Stimulated activated CD8-positive, alpha-beta memory T cell treated with anti-CD3 and anti-CD28 coated beads, Interleukin-15, amount 100 ng/mL, for 1 hour (primary cell): ENCODE measurements at places on chromosomes 3 and 15.

GRCh38 chr3:152122851-152123250 lies 145.9 kb upstream of the MBNL1 start:
- DNase-seq, result no peak

GRCh38 chr3:4748701-4749378 lies 230.4 kb upstream of the BHLHE40 start:
- no peak for DNase-seq

DNA sequence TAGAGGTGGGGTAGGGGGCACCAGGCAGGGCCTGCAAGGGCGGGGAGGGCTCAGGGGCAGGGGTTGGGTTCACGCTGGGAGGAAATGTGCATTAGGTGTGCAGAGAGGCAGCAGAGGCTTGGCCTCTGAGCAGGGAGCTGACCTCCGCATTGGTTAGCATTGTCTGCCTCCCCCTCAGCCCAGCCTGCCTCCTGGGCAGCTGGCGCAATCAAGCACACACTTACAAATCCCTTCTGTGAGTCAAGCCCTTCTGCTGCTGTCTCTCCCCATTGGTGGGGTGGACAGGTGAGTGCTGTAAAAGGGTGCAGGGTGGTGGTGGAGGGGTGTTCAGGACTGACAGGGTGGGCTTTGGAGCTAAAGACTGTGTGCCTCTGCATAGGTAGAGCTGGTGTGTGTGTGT lies 9.3 kb downstream of the LOXL1 start:
- no peak for DNase-seq

DNA sequence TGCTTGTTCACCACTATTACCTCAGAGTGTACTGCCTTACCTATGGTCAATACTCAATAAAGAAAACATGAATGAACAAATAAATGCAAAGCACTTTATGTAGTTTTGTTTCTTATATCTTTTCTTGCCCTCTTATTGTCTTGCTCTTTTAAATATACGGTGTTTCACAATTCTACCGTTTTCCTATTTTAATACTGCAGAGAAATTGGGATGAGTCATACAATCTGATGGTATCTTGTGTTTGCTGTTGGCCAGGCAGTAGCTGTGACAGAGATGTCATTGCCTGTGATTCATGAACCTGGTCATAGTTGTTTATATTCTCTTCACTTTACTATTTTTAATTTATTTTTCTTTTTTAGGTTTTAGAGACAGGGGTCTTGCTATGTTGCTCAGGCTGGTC lies 48.3 kb downstream of the SERP1 start:
- no peak for DNase-seq

DNA sequence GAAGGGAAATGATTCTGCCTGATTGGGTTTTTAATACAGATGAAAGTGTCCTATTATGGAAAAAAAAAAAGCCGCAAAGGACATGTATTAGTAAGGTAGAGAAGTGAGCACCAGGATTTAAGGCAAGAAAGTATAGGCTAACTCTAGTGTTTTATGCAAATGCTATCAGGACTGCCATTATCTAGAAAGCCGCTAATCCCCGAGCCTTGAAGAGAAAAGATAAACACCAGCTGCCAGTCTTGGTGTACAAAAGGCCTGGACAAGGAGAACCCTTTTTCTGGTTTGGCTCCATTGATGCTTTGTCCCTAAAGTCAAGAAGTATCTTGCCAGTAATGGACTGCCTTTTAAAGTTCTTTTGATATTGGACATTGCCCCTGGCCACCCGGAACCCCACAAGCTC lies 8.6 kb upstream of the TRIM59 start:
- no peak for DNase-seq

GRCh38 chr3:126951561-126951960 lies 31.4 kb upstream of the PLXNA1 start:
- DNase-seq, result no peak

- DNase-seq, result no peak
Measured at GRCh38 chr3:158766364-158766763, 34.1 kb upstream of the RARRES1 start.

GRCh38 chr15:88393719-88394519 lies 73.3 kb downstream of the MRPL46 start:
- no peak for DNase-seq

DNA sequence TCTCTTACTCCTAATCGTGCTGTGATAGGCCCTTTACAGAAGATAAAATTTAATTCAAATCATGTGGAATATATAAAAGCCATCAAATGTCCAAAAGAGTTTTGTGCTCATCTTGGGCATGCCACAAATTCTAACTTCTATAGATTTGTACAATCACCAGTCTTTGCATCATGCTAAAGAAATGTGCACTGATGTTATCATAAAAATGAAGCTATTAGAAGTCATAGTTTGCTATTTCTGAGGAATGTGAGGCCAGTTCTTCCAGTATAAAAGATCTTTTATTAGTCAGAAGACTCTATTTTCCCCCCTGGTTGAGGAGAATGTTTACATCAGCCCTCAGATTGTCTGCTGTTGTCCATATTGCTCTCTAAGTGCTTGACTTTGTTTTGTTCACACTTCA lies 2.1 kb upstream of the ANXA2 start:
- DNase-seq, result no peak

DNA sequence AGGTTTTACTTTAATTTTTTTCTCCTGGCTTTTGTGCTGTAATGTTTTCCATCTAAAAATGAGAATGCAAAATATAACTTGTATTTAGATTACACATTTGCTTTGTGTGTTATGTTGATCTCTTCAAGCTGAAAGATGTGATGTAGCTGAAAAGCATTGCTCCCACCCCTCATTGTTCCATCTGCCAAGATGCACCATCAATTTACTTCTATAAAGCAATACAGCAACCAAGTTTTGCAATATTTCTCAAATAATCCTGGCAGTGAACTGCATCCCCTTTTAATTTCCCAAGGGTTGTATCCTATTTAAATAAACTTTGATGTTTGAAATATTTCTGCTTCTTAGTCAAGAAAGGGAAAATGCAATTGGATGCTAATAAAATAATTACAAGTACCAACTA lies 52.6 kb upstream of the DUT start:
- DNase-seq, result no peak

GRCh38 chr3:64393193-64393592 lies 167.9 kb upstream of the PRICKLE2 start:
- no peak for DNase-seq

DNA sequence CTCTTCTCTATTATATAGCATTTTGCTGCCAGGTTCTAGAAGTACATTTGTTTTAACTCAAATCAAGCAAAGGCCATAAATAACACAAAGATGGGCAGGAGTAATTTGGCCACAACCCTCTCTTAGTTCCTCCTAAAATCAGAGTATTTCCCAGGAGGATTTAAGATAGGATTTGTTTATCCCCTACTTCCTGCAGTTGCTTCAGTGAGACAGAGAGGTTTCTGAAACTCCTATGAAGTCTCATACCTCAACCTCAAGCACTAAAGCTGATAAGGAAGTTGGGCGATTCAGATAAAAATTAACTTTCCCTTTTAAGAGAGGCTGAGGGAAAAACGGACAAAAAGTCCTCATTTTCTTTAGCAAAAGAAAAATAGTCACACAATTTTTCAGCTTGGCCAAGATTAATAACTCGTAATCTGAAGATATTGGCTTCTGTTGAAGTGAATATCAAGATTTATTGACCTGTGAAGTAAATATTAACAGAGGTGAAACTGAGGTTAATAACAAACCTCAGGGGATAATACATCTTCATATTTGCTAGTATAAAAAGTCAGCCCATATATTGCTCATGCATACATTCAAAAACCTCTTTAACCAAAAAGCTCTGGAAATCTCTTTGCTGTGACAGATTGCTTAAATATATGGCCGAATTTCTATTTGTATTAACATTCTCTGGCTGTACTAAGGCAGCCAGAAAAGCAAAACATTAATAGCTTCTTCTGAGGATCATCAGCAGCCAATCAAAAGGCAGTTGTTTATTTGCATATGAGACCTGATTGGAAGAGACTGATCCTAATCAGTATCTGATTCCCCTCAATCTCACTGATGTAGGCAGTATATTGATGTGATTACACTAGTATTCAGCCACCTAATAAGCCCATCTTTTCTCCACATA lies 90.6 kb upstream of the GADL1 start:
- no peak for DNase-seq

GRCh38 chr3:185399737-185400667 lies 37.1 kb downstream of the MAP3K13 start:
- DNase-seq, result no peak

GRCh38 chr3:153150991-153151390 lies 11.0 kb upstream of the RAP2B start:
- no peak for DNase-seq

DNA sequence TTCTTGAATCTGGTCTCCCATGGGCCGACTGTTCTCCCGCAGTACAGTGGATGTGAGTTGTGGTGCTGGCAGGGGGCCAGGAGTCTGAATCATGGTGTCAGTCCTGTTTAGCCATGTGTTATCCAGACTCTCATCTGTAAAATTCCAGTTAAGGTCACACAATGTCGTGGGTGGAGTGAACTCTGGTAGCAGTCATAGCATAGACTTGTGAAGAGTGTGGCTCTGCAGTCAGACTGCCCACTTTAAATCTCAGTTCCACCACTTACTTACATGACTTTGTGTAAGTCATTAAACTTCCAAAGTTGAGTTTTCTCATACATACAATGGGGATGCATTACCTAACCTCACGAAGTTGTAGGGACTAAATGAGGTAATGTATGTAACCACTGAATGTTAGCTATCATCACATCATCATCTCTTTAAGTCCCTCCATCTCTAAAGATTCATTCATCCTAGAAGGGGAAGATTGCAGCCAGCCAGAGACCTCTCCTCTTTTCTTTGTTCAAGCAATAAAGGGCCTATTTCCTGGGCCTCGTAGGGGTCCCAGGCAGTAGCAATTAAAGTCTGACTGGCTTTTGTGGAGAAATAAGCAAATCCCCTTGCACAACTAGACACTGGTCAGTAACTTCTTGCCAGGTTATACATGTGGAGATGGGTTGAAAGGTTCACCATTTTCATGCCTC lies 93.9 kb downstream of the PCCB start:
- no peak for DNase-seq

- DNase-seq, result no peak
Measured at GRCh38 chr3:124296406-124296805, 304.5 kb upstream of the ROPN1 start.

DNA sequence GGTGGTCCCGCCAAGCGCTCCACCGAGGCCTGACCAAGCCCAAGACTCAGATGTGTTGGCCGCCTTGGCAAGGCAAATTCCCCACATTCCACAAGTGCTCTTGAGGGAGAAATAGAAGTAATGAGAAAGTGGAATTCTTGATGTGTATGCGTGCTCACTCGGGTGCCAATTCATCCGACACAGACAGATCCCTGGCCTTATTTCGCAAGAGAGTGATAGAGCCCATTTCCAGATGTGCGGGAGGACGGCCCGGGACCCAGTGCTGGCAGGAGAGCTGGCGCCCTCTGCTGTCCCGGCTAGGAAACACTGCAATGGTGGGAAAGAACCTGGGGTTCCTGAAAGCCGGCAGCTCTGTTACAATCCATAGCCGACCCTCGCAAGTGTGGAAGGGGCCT lies 76.0 kb downstream of the HMG20A start:
- DNase-seq, result peak; percentile 49

DNA sequence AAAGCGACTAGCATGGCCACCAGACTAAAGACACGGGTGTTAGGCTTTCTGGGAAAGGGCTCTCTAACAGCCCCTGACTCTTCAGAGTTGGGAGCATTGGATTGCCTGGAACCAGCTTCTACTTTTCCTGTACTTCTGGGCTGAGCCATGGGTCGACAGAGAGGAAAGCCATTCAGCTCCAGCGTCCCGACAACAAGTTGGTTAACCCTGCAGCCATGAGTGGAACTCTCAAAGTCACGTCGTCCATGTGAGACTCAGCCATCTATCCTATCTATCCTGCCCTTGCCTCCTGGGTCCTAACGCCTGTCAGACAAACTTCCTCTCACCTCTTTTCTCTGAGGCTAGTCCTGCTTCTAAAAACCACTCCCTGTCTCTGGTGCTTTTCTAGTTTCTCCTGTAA lies 32.6 kb upstream of the TBC1D5 start:
- no peak for DNase-seq

GRCh38 chr3:32401556-32402081 lies 10.0 kb downstream of the CMTM7 start:
- DNase-seq, result no peak

- DNase-seq, result no peak
Measured at GRCh38 chr3:169913323-169913722, 2.0 kb downstream of the SAMD7 start.

GRCh38 chr3:69252631-69253030 lies 130.2 kb upstream of the LMOD3 start:
- no peak for DNase-seq

DNA sequence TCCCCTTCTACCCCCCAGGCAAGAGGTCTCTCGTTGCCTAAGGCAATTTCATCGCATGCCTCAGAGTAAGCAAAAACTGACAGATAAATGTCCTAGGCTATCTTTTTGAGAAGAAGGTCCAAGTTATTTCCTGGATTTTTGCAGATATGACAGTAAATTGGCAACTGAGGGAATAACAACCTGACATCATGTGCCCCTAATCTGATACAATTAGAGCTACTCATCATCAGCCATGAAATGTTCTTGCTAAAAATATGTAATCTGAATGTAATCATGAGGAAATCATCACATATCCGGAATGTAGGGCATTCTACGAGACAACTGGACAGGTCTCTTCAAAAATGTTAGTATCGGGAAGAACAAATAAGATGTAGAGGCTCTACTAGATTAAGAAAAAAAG lies 44.1 kb downstream of the TNIK start:
- DNase-seq, result no peak

DNA sequence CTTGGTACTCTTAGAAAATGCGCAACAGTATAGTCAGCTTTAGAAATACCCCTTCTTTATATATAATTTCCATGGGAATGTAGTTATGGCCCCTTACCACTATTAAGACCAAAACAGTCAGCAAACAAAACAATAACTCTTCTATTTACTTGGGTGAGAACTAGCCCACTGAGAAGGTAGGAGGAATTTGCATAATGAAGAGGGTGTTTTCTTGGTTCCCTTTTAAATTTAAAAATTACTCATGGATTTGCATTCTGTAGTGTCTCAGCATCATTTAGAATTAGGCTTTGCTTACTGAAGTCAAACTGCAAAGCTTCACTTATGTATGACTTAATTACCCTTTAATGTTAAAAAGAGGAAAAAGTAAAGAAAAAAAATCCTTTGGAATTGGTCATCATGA lies 350.8 kb downstream of the PTPRG start:
- no peak for DNase-seq
